Erythroblast (primary cell): ENCODE measurements at places on chromosomes 7 and 10.

DNA sequence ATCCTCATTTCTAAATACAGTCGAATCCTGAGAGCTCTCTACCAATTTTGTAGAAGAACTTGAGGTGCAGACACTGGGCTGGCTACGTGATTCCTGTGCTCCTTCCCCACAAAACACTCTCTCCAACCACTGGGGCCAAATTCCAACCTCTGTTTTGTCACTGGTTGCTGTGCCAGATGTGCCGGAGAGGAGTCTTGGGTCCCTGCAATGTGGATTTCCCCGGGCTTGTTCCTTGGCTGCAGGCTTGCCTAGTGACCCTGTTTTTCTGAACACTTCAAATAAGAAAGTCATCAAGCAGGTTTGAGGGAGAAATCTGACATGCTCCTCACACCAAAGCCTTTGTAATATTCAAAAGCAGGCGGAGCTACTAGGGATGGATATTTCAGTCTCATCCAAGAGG is 44.4 kb upstream of the AGBL3 start:
- no peak for DNase-seq

- no peak for DNase-seq
These were observed 295.5 kb downstream of the ABCA13 start for GRCh38 chr7:48466713-48467112.

DNA sequence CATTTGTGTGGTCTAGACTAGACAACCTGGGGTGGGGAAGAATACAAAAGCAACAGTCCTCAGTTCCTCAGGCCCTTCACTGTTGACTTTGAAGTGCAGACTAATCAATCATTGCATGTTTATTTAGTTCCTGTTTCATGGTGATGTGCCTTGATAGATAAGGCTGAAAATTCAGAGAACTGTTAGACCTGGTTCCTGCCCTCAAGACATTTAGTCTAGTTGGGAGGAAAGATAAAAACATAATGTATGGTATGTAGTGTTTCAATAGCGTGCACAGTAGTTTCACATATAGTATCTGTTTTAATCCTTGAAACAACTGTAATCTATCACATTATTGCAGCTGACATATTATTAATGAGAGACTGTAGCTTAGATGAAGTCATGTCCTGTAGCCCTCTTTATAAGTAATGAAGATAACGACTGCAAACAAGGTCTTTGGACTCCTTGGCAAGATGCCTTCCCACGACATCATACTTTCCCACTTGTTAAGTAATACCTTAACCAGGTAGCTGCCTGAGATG is 124.0 kb downstream of the CELF2 start:
- DNase-seq = peak; percentile 75

GRCh38 chr7:111210996-111211395 is 120.1 kb downstream of the LRRN3 start:
- DNase-seq = no peak

GRCh38 chr10:91587710-91588638 is 44.9 kb downstream of the PPP1R3C start:
- DNase-seq = no peak

- DNase-seq = peak; percentile 79
These were observed at the start of gene TBX20 for GRCh38 chr7:35253710-35254495. TBX20 (minus strand) TSS chr7:35254100; CDS start chr7:35253620, 480 bp downstream.

GRCh38 chr7:123198111-123198510 is 1.7 kb downstream of the SLC13A1 start:
- no peak for DNase-seq

- no peak for DNase-seq
These were observed 52.5 kb downstream of the GPR37 start for GRCh38 chr7:124713086-124713485.
